ENCODE measurements at places on chromosomes 6 and 20.

DNA sequence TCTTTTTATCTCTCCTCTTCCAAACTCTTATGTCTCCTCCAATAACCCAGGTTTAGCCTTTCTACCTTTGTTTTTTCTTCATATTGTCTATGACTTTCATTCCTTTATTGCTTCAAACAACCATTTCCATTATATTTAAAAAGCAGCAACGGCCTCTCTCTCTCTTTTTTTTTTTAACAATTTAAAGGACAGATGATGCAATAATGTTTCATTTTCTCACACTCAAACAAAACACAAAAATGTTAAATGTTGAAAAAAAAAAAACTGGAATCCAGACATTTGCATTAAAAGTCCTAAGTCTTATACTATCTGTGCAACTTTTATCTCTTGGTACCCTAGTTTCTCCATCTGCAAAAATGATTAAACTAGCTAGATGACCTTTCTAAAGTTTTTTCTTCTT is 105.8 kb downstream of the LMBRD1 start:
- DNase-seq: no peak

GRCh38 chr6:158031381-158032353 is 50.0 kb downstream of the SYNJ2 start:
- peak; percentile 98 for DNase-seq

GRCh38 chr6:7468382-7469081 is 72.9 kb upstream of the DSP start:
- peak; percentile 88 for DNase-seq

DNA sequence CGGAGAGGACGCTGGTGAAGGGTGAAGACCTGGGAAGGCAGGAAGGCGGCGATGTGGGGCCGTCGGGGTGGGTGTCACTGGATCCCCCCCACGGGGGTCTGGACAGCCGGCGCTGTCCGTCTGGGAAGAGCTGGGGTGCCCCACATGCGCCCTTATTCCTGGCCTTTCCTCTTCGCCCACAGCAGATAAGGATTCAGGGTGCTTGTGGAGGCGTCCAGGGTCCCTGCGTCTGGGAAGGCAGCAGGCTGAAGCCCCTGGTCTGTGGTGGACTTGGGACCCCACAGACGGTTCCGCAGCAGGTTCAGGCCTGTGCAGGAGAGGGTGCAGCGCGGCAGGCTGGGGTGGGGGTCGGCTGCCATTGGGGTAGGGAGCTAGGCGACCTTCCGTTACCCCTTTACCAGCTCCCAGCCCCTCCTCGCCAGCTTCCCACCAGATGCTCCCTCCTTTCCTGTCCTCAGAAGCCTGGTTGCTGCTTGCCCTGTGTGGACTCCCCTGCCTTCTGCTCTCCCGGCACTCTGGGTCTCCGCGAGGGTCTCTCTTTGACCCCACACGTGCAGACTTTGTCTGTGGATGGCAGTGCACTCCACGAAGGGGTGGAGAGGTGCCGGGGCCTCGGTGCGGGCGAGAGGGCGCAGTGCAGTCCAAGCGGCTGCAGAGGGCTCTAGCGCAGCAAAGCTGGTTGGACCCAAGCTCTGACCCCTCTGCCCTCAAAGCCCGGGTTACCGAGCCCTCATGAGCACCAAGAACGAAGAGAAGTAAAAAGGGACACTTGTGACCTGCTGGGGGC is 2.1 kb upstream of the GATA5 start:
- no peak for DNase-seq

DNA sequence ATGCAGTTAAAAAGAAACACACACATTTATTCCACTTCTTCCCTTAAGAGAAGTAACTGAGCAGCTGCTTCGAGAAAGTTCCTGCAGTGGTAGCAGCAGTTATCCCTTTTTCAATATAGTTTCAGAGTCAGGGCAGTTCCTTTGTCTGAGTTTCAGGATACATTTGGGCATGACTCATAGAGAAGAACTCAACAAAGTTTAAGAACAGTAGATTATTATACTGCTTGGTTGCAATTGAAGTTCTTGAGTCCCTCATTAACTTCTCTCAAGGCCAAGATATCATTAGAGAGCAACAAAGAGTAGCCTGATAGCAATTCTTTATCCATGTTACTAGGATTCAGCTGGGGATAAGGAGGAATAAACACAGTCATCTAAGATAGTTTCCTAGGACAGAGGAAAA is 54.4 kb downstream of the TPD52L1 start:
- no peak for DNase-seq

DNA sequence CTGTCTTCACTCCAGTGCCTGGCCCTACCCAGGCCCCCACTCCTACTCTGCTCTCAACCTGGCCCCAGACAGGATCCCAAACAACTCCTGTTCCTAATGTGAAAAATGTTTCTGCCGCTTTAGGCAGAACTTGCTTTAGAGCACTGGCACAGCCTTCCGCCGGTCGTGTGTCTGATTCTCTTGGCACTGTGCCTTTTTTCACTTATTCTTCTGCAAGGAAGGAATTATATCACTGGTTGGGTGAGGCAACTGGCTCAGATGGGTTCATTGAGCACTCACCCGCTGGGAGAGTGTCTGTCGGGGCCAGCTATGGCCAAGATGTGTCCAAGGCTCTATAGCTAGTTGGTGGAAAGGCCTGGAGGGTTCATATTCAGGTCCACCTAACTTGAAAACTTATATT is 33.6 kb upstream of the HLA-A start:
- DNase-seq: no peak

All from A172 (cell line).